ENCODE measurements at places on chromosomes 5 and 9.

GRCh38 chr5:38743562-38743961 lies 102.2 kb upstream of the OSMR start:
- no peak for DNase-seq

DNA sequence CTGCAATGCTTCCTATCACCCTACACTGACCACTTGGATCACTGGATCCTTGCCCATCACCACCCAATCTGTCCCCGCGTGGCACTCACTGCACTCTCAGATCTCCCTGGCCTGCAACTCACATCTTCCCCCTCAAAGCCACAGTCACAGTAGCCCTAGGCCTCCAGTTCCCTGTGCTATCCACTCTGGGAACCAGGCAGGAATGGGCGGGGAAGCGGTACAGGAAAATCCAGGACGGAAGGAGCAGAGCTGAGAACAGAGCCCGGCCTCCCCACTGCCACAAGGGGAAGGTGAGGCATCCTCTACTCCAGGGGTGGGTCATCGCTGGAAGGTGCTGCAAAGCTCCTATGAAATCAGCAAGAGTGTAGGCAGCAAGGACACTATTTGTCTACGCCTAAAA lies 102.6 kb downstream of the ESM1 start:
- no peak for DNase-seq

DNA sequence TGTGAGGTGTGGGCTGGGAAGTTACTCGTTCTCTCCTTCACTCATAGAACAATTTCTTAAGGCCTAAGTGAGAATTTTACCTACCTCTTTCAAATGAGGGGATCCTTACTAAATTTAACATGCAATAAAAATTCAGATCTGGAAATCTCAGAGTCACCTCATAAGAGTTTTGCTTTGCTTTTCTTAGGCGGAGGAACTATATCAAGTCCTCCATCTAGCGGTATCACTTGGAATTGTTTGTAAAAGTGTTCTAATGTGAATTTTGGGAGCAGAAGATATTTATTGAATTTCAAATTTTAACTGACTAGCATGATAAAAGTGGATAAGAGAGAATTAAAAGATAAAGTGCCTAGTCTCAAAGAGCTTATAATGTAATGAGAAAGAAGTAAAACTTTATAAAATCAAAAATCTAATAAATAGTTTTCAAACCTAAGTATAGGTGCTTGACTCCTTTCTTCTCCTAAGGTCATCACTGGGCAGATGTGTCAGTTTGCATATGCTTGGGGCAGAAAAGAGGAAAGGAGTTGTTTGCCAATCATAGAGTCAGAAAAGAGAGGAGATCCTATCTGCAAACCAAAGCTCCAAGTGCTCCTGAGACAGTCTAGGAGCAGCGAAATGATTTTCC lies 145.7 kb upstream of the DAB2 start:
- no peak for DNase-seq

DNA sequence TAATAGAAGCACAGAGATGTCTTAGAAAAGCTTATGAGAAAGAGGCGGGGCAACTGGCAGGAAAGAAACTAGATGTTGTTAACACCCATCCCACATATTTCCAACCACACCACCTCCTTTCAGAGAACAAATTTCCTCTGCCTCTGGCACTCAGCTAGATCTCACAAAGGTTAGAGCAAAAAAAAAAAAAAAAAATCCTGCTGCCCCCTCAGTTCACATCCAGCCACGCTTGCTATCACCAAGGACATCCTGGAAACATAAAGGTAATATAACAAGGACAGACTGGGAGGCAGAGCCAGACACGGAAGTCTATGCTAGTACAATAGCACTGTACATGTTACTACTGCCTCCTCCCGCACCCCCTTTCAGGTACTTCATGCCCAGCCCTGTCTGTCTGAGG lies 238.0 kb upstream of the PTGER4 start:
- DNase-seq: peak; percentile 37

DNA sequence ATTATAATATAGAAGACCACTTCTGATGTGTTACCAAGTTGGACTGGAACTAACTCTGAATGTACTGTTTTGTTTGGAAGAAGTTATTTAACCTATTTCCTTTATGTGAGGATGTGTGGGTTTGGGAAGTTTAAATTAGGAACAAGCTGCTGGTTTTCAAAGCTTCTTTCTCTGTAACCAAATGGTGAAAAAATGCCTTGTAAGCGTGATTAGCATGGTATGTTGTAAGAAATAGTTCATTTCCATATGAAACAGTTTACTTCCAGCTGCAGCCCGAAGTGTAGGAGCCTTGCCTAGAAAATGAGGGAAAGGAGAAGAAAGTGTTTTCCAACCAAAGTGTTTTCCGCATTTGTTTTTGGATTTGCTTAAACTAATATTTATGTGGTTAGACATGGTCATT lies 36.0 kb downstream of the TTC1 start:
- DNase-seq: no peak

GRCh38 chr5:157571357-157571827 lies 4.2 kb downstream of the ADAM19 start:
- DNase-seq: peak; percentile 33

- no peak for DNase-seq
These were observed 40.0 kb upstream of the CDH6 start for GRCh38 chr5:31153521-31153920.

All from activated CD4-positive, alpha-beta T cell treated with anti-CD3 and anti-CD28 coated beads, Interleukin-2, amount 50 U/mL, for 1 hour (primary cell).